Esophagus muscularis mucosa (tissue), 4 donors: ENCODE measurements at places on chromosomes 7 and 10. TPM values are rescaled to one million over a fixed set of nuclear protein-coding genes. Genes with fewer than 3 reads are reported as not detected.
A peak's percentile ranks its signal among the peaks of the same experiment; 100 is the strongest.

Gene NRF1
- 14.9 TPM for total RNA-seq

Gene CEP55
- total RNA-seq = not detected

Gene FAM171A1
- total RNA-seq = 14.1 TPM

Gene ANXA8L1
- total RNA-seq = 0.50 TPM

Gene AP5Z1
- 32.0 TPM for total RNA-seq

Gene SPDYE11
- not detected for total RNA-seq

Gene MINDY4
- 23.7 TPM for total RNA-seq

Gene GIMAP1
- 10.2 TPM for total RNA-seq

GRCh38 chr7:2905500-2905899 lies 61.4 kb upstream of the GNA12 start:
- no peak for DNase-seq
- no peak overlapping the region for H3K4me3 ChIP-seq
- no peaks in the 10 kb centered on the region for H3K36me3 ChIP-seq

DNA sequence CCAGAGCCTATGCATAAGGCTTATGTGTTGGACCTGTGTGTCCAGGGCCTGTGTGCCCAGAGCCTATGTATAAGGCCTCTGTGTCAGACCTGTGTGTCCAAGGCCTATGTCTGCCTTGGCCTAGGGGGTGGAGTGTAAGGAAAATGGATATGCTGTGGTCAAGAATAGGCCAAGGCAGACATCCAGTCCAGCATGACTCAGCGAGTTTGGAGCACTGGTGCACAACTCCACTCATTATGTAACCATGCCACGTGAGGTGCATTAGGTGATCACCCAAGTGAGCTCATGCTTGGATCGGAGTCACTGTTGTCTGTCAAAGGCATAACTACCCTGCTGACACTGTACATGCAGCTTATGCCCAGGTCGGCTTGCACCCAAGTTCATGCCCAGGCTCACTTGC lies 238.9 kb downstream of the CACNA2D1 start:
- no peaks in the 10 kb centered on the region for H3K36me3 ChIP-seq
- H3K4me1 ChIP-seq = no peaks in the 10 kb centered on the region
- no peaks in the 10 kb centered on the region for H3K27me3 ChIP-seq
- no peak overlapping the region for H3K27ac ChIP-seq
- no peak for DNase-seq

DNA sequence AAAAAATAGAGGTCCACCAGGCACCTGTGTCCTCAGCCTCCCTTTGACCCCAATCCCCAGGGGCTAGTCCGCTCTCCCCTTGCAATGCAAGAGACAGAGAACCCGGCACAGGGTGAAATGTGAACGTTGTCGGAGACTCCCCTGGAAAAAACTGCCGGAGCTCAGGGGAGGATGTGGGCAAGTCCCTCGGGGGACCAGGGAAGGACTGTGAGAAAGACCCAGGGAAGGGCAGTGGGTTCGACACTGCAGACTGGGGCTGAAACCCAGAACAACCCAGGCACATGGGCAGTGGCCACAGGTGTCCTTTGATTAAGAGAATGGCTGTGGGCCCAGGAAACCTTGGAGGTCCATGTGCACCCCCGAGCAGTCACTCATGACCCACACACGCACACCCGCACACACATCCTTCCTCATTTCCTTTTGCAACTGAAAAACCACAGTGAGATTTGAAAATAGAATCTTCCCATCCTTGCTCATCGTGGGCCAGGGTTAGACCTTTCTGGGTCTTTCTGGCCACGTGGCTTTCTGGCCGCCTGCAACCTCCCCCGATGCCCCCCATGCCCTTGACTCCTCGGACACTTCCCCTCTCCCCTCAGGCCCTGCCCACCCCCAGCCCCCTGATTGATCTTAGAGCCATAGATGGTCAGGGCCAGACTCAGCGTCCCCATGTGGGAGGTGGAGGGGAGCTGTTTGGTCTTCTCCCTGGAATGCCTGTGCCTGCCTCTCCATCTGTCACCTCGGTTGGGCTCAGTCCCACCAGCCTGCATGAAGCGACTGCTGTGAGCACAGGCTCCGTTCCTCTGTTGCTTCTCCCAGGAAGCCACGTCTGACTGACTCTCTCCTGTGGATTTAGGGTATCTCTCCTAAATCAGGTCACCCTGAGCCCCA lies 7.9 kb downstream of the LAT2 start:
- H3K4me3 ChIP-seq = no peak overlapping the region
- no peaks in the 10 kb centered on the region for H3K36me3 ChIP-seq
- no peak for DNase-seq

DNA sequence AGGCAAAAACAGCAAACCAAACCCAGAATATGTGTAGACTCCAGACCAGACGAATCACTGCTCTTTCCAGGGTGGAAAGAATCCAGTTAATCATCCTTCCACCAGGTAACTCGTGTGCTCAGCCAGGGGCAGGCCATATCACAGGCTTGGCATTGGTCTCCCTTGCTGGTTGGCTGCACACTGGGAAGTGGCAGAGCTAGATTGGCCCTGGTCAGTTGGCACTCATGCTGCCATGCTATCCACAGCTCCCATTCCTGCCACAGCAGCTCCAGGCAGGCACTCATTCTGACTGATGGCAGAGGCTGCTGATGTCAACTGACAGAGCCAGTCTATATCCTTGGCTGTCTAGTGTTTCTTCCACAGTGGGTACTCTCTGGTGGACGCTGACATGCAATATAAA lies 9.7 kb upstream of the GDF10 start:
- no peak overlapping the region for H3K4me3 ChIP-seq
- no peak for DNase-seq

GRCh38 chr7:116588641-116589594 lies 64.1 kb downstream of the CAV1 start:
- no peaks in the 10 kb centered on the region for H3K27me3 ChIP-seq
- DNase-seq = no peak
- no peak overlapping the region for H3K4me3 ChIP-seq

DNA sequence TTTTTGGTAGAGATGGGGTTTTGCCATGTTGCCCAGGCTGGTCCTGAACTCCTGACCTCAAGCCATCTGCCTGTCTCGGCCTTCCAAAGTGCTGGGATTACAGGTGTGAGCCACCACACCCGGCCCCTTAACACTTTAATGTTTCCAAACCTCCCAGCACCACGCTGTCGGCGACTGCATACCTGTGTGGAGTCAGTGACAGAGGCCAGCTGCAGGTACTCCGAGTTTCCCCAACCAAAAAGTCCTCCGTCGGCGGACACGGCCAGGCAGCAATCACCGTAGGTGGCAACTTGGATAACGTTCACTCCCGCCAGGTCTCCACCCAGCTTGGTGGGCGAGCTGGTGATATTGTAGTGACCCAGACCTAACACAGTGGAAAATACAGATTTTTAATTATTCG lies 15.2 kb downstream of the RCC1L start:
- DNase-seq = no peak
- no peak overlapping the region for H3K4me3 ChIP-seq
- H3K27ac ChIP-seq = peak overlapping the region; percentile 23
- H3K4me1 ChIP-seq = peaks cover 17% of the 10 kb centered on the region
- peaks cover 98% of the 10 kb centered on the region for H3K36me3 ChIP-seq

DNA sequence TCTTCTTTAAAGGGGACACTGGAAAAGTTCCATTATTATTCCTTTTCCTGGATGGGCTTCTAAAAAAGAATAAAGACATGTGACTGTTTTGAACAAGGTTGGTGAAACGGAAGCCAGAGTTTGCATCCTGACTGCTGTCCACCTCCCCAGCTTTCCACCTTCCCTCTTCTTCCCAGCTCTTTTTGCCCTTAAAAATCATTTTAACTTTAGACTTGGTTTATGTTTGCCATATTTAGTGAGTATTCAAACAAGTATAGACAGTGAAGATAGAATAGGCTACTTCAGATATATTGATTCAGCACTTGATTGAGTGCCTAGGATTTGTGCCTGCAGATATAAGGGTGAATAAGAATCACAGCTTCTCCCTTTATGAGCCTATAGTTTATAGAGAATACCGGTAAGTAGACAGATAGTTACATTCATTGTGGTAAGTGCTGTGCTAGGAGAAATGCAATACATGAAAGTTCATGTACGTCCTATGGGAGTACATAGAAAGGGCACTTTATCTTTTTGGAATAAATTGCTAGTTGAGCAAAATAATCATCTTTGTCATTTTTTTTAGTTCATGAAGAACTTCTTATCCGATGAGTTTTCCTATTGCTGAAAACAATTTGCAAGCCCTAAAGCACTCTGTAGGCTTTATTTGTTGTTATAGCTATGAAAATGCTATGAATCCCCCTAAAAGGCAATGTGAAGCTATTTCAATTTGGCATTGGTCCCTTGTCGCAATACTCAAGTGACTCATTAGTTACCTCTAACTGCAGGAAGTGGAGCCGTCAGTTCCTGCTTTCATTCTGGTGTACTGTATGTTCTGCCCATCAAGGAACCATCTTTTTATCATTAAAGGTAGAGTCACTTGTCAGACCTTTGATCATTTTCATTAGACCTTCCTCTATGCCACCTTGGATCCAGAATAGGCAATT lies 57.2 kb upstream of the STRIP2 start:
- H3K4me1 ChIP-seq = no peaks in the 10 kb centered on the region
- no peak overlapping the region for H3K4me3 ChIP-seq
- H3K27me3 ChIP-seq = no peaks in the 10 kb centered on the region
- peaks cover 4% of the 10 kb centered on the region for H3K36me3 ChIP-seq
- H3K27ac ChIP-seq = no peak overlapping the region

GRCh38 chr10:119981826-119982225 lies 89.3 kb downstream of the SEC23IP start:
- no peaks in the 10 kb centered on the region for H3K36me3 ChIP-seq
- peak overlapping the region; percentile 20 for H3K27ac ChIP-seq
- DNase-seq = no peak
- H3K4me3 ChIP-seq = no peak overlapping the region
- no peaks in the 10 kb centered on the region for H3K27me3 ChIP-seq
- peaks cover 13% of the 10 kb centered on the region for H3K4me1 ChIP-seq

DNA sequence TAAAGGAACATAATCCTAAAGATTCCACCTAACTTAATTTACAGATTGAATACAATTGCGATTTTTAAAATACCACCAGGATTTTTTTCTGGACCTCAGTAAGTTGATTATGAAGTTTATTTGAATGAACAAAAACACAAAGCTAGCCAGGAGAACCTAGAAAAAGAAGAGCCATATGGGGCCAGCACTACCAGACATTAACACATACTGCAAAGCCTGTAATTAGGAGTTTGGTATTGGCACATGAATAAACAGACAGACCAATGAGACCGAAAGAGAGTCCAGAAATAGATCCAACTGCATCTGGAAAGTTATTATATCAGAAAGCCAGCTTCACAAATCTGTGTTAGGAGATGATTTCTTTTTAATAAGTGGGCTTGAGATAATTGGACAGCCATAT lies 105.5 kb upstream of the CHST15 start:
- H3K27ac ChIP-seq = no peak overlapping the region
- H3K4me1 ChIP-seq = no peaks in the 10 kb centered on the region
- no peaks in the 10 kb centered on the region for H3K36me3 ChIP-seq
- no peak overlapping the region for H3K4me3 ChIP-seq
- no peak for DNase-seq

DNA sequence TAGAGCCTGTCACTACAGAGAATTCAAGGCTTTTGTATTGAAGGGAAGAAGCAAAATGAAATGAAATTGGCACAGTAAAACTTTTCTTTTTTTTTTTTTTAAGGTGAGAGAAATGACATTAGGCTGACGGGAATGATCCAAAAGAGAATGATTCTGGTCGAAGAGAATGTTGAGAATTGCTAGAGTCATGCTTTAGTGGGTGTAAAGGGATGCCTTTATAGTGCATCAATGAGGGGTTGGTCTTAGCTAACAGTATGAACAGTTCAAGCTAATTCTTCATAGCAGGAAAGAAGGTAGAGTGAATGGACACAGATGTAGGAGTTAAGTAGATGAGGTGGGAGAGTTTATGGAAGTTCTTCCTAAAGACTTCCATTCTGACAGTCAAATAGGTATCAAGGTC lies 32.3 kb upstream of the LSM8 start:
- H3K4me3 ChIP-seq = no peak overlapping the region
- no peaks in the 10 kb centered on the region for H3K4me1 ChIP-seq
- no peaks in the 10 kb centered on the region for H3K36me3 ChIP-seq
- H3K27ac ChIP-seq = no peak overlapping the region
- H3K27me3 ChIP-seq = no peaks in the 10 kb centered on the region
- DNase-seq = no peak

GRCh38 chr10:77034240-77034639 lies 603.4 kb downstream of the KCNMA1 start:
- no peak overlapping the region for H3K27ac ChIP-seq
- H3K27me3 ChIP-seq = no peaks in the 10 kb centered on the region
- H3K36me3 ChIP-seq = peaks cover 9% of the 10 kb centered on the region
- H3K4me1 ChIP-seq = peaks cover 10% of the 10 kb centered on the region
- no peak for DNase-seq

- H3K4me1 ChIP-seq = peaks cover 4% of the 10 kb centered on the region
- no peak for DNase-seq
- no peaks in the 10 kb centered on the region for H3K36me3 ChIP-seq
- H3K27me3 ChIP-seq = no peaks in the 10 kb centered on the region
- no peak overlapping the region for H3K27ac ChIP-seq
Measured at GRCh38 chr10:123404357-123404756, 250.2 kb downstream of the BUB3 start.

DNA sequence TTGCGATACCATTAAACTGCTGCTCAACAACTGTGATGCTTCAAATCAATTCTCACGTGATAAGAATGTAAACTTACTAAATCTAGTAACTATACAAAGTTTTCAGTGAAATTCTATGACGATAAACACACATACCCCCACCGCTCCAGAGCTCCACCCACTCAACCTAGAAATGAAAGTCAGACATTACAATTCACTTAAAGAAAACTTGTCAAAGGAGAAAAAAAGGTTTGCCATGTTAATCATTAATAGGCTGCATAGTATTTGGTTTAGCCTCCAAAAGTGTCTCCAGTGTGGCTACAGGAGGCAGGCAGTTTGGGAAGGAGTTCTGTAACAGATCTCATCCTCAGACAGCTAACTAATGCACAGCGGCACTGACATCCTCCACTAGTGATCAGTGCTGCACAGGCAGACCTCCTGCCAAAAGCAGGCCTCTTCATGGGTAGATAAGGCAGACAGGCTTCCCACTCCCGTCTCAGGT lies 3.1 kb downstream of the HERPUD2 start:
- no peaks in the 10 kb centered on the region for H3K27me3 ChIP-seq
- no peaks in the 10 kb centered on the region for H3K36me3 ChIP-seq
- DNase-seq = no peak
- peaks cover 55% of the 10 kb centered on the region for H3K4me1 ChIP-seq
- H3K4me3 ChIP-seq = peak overlapping the region; percentile 95
- no peak overlapping the region for H3K27ac ChIP-seq

- no peak overlapping the region for H3K4me3 ChIP-seq
- peaks cover 15% of the 10 kb centered on the region for H3K4me1 ChIP-seq
- H3K27me3 ChIP-seq = no peaks in the 10 kb centered on the region
- no peak for DNase-seq
- H3K27ac ChIP-seq = no peak overlapping the region
Measured at GRCh38 chr10:12481924-12482323, 132.6 kb downstream of the CAMK1D start.

DNA sequence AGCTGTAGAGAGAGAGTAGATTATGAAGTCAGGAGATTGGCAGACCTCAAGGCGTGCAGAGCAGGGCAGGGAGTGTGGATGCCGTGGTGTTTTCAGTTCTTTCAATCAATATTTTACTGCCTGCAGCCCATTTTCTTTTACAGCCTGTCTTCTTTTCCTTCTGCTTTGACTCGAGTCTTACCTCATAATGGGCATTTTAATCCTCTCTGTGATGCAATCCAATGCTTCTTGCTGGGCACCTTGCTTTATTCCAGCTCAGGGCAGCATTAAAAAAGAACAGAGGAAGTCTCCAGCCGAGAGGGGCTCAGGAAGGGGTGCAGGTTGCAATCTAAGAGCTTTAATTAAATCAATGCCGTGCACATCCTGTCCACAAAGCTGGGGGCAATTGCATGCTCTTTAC lies 839.0 kb downstream of the LRMDA start:
- no peaks in the 10 kb centered on the region for H3K4me1 ChIP-seq
- H3K36me3 ChIP-seq = no peaks in the 10 kb centered on the region
- DNase-seq = no peak
- no peak overlapping the region for H3K27ac ChIP-seq
- H3K4me3 ChIP-seq = no peak overlapping the region
